ENCODE measurements at places on chromosomes 6 and 20.

GRCh38 chr20:2606507-2607006 lies 45.9 kb upstream of the NOP56 start:
- DNase-seq = no peak

DNA sequence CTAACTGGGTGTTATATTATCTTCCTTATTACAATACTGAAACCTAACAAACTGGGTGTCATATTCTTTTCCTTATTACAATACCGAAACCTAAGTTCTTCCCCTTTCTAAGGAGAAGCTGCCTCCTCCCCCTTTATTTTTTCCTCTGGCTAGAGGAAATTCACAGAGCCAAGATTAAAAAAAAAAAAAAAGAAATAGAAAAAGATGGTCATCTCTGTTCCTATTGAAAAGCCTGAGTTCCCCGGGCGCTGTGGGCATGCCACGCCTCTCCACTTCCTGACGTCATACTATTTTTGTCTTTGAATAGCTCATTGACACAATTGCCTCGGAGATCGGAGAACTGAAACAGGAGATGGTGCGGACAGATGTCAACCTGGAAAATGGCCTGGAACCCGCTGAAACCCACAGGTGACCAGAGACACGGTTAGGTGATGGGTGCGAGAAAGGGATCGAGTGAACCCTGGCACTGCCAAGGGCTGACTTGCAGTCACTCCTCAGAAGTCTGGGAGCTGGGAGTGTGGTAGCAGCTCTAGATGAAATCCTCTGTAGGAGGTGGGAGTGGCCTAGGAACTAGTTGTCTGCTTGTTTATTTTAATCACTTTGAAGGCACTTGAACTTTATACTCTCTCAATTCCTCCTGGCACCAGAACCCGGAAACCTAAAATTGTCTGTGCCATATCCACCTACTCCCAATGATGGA lies 82.2 kb upstream of the NAA20 start:
- DNase-seq = peak; percentile 64

DNA sequence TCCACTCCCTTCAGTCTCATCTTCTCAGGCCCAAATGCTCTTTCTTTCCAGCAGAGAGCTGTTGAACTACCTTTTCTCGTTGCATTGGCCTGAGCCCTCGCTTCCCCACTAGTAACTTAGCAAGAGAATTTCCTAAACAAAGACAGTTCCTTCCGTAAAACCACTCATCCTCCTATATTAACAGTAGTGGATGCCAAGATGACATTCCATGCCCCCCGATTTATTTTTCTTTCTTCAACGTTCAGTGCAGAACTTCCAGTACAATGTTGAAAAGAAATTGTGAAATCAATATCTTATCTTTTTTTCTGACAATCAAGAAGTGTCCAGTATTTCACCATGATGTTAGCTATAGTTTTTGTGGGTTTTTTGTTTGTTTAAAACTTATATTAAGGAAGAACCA lies 45.8 kb downstream of the SOX4 start:
- DNase-seq = no peak

DNA sequence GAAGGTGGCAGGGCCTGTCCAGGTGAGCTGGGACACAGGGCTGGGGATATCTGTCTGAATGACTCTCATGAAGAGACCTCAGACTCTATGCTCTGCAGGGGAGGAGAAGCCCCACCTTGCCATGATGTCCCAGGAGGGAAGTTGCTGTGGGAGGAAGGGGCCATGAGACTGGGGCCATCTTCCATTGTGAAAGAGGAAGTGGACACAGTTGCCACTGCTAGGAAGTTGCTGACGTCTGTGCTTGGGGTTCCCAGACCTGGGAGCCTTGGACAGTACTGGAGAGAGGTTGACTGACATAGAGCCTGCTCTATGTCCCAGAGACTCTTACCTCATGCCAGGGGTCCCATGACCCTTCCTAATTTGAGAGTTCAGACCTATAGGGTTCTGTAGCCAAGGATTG lies 24.5 kb downstream of the SIRPB1 start:
- DNase-seq = no peak

GRCh38 chr20:25398376-25399036 lies 7.9 kb upstream of the ABHD12 start:
- no peak for DNase-seq

GRCh38 chr6:15499125-15499524 lies 163.7 kb downstream of the DTNBP1 start:
- DNase-seq = no peak

DNA sequence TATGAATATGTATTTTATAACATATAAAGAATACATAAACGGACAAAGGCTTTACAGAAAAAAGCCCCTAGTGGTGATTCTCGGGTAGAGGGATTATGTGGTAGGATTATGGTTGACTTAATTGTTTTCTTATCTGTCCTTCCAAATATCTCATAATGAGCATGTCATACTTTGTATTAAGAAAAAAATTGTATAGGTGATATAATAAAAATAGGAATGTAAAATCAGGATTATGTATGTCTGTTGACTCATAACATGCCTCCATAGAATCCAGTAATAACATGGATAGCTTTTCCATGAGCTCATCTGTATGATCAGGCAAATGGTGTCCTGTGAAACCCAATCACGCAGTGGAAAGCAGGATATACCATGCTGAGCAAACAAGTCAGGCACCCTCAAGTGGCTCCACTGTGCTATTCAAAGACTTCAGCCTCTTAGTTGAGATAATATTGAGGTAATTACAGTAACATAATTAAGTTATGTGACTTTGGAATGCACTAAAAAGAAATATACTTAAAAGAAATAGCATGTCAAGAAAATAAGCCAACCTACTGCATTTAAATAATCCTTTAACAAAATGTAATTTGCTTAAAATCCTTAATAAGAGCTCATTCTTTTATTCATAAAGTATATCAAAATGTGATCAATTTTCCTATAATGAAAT lies 39.6 kb upstream of the PRELID3B start:
- no peak for DNase-seq

DNA sequence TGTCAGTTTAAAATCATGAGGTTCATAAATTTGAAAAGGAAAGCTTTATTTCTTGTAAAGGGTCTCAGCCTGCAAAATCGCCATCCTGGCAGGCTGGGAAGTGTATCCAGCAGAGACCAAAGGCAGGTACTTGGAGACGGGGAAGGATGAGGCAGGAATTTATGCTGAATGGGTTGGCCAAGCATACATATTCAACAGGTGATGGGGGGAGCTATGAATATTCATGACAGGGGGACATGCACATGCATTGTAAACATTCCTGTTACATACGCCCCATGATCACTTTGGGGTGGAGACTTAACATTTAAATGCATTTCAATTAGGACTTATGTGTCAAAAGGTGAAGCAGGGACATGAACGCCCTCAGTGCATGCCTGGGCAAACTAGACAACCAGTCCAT lies 9.8 kb upstream of the SLC22A1 start:
- DNase-seq = no peak

DNA sequence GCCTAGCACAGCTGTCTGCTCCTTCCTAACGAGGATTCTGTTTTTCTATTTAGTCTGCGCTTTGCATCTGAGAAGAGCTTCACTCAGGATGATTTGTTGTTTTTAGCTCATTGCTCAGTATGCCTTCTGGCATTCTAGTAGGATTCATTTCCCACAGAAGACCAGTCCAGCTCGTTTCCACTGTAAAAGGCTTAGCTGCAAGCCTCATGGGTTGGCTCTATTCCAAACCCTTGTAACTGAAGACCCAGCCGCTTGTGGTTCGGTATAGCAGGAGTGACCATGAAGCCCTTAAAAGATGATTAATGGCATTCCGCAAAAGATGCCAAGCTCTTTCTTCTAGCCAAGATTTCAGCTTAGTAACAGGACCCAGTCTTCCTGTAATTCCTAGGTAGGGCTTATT lies 7.2 kb downstream of the ADGRF1 start:
- DNase-seq = peak; percentile 46

GRCh38 chr6:142088858-142089216 lies 43.9 kb upstream of the GJE1 start:
- no peak for DNase-seq

- no peak for DNase-seq
Observed at GRCh38 chr6:167107787-167108186, 15.1 kb upstream of the CCR6 start.

DNA sequence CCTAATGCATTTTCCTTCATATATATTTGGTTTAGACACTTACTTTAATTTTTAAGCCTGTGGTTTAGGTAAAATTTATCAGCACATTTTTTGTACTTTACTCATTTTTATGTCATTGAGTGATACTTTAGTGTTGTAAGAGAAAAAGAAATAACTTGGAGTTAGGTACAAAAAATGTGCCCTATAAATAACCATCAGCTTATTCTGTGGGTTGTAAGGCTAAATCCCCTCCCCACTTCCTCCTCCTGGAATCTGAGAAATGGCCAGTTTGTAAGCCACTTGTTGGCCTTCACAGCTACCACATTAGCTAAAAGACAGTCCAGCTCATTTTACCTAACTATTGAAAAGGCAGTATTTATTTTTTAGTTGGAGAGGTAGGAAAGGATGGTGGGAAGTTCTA lies 576.3 kb downstream of the PKHD1 start:
- no peak for DNase-seq

DNA sequence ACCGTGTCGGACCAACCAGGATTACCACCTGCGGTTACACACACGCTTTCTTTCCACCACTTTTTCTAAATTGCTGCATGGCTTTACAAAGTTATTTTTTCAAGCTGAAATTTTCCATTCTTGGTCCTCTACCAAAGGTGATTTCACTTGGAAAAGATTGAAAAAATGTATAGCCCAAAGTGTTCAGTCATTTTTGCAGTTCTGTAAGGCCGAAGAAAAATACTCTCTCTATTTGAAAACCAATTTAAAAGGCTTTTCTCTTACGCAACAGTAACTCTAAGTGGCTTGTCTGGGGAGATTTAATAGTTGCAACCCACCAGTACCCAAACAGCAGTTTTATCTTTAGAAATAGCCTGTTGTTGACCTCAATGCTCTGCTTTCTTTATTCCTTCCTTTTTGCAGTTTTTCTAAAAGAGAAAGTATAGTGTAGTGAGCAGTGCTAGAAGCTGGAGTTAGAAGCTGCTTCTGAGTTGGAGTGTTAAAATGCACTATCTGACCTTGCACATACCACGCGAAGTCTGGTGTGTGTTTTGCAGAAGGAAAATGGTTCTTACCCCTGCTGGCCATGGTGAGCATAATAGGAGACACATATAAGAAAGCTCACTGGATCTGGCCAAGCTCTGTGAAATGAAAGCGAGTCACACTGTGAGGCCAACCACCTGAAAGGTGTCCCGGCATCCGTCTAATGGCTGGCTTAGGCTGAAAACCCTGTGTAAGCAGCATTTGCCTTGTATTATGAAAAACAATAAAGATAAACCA lies 271.6 kb upstream of the PRND start:
- DNase-seq = no peak

GRCh38 chr6:6351511-6352025 lies 31.1 kb upstream of the F13A1 start:
- DNase-seq = no peak

DNA sequence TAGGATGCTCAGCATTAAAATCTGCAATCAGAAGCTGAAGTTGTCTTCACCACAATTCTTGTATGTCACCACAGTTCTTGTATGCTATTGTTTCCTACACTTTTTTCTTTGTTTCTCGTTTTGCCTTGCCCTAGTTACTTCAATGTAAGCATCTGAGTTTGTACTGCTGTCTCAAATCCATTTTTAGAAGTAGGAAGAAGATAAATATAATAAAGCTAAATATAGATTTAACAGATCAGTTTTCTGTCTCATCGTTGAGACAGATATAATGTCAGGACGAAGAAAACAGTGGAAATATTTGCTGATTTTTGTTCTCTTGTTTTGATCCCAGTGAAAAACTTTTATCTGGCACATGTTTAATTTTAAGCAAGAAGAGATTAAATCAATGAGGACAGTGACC lies 318.0 kb downstream of the QKI start:
- DNase-seq = no peak

GRCh38 chr20:1301031-1301529 lies 27.9 kb downstream of the SDCBP2 start:
- DNase-seq = no peak

DNA sequence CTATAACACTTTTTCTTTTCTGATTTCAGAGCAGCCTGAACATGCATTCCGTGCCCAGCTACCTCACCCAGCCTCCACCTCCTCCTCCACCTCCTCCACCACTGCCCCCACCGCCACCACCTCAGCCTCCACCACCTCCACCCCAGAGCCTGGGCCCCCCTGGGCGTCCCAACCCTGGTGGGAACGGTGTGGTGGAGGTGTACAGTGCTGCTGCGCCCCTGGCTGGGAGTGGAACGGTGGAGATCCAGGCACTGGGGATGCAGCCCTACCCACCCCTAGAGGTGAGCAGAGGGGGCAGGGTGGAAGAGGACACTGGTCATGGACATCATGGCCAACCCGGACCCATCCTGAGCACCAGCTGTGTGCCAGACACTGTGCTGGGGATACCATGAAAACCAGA lies 21.3 kb downstream of the ZNF341 start:
- DNase-seq = no peak

- no peak for DNase-seq
Observed at GRCh38 chr6:5997420-5997987, 9.2 kb downstream of the NRN1 start.

GRCh38 chr6:42616716-42617115 lies 52.9 kb downstream of the UBR2 start:
- no peak for DNase-seq

DNA sequence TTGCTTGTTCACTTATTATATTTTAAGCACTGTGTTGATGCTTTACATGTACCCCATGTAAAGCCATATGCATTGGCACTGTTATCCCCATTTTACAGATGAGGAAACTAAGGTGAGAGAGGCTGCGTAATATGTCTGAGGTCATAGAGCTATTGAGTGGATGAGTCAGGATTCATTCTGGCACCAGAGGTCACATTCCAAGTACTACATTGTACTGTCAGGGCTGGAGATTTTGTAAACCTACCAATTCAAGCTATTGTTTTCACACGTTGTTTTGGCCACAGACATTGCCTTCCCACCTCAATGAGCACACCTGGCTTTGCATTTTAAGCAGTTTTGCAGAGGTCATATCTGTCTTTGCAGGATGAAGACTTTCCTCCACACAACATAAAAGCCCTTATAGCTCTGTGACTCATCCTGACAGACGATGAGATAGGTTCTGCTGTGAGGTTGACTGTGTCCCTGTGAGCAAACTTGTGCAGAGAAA lies 33.2 kb downstream of the ANKS1A start:
- no peak for DNase-seq

- DNase-seq = no peak
Observed at GRCh38 chr6:146984251-146984924, 219.8 kb upstream of the STXBP5 start.

DNA sequence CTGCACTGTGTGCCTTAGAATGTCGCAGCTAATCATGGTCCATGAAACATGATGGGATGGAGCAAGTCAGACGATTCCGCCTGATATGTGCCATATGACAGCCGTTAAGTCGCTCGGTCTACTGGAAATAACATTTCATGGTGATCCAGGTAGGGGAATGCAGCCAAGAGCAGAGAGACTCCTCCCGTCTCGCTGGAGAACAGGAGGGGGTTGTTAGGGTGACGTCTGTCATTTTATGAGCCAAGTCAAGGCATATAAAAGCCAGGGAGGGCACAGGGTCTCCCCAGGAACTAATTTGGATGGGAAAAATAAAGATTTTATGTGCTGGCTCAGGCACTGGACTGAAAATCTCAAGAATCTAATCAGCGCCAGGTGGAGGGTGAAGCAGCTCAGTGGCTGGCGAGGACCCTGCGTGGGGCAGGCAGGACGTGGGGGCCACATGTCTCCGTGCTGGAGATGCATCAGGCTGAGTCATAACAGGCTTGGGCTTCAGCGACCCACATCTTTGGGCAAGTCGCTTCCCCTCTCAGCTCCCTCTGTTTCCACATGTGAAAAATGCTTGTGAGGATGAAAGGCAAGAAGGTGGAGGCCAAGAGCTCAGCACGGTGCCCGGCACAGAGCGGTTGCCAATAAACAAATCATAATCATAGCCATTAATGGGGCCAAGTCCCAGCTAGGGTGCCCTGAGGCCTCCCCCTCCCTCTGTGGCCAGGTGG lies 234.6 kb downstream of the ANKRD60 start:
- no peak for DNase-seq

- DNase-seq = no peak
Observed at GRCh38 chr6:56399250-56399671, 151.9 kb upstream of the COL21A1 start.
